ENCODE measurements at places on chromosomes 13 and 19.

- DNase-seq, result peak; percentile 45
Observed at GRCh38 chr19:41356984-41357739, 3.4 kb upstream of the TGFB1 start.

GRCh38 chr19:3508771-3509535, 2.8 kb downstream of the FZR1 start:
- DNase-seq, result no peak

DNA sequence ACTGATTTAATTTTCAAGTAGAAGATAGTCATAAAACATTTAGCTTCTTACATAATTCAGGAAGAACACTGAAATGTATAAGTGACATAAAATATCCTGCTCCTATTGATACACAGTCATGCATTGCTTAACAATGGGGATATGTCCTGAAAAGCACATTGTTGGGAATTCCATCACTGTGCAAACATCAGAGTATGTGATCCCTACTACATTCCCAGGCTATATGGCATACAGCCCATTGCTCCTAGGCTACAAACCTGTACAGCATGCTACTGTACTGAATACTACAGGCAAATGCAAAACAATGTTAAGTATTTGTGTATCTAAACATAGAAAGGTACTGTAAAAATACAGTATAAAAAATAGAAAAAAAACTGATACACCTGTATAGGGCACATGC, 723.9 kb upstream of the ARGLU1 start:
- DNase-seq, result no peak

- DNase-seq, result no peak
Observed at GRCh38 chr19:46571495-46571894, 29.6 kb upstream of the CALM3 start.

- no peak for DNase-seq
Observed at GRCh38 chr13:75264611-75265010, 217.4 kb downstream of the TBC1D4 start.

GRCh38 chr13:98652276-98652675, 75.4 kb upstream of the STK24 start:
- no peak for DNase-seq

DNA sequence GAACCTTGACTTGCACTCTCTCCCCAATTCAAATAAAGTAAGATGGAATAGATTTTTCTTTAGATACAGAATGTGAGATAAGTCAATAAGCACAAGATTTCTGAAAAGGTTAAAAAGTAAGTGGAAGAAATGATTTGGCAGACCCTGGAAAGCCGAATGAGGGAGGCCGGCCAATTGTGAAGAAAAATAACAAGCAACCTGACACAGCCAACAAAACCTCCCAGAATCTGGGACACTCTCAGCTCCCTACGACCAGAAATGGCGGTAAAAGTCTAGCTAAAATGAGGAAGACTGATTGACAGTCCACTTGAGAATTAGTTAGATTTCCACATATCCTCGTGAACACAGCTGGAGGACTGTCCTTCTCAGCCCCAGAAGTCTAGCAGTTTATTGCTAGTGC, 85.4 kb downstream of the KLF12 start:
- DNase-seq, result no peak

DNA sequence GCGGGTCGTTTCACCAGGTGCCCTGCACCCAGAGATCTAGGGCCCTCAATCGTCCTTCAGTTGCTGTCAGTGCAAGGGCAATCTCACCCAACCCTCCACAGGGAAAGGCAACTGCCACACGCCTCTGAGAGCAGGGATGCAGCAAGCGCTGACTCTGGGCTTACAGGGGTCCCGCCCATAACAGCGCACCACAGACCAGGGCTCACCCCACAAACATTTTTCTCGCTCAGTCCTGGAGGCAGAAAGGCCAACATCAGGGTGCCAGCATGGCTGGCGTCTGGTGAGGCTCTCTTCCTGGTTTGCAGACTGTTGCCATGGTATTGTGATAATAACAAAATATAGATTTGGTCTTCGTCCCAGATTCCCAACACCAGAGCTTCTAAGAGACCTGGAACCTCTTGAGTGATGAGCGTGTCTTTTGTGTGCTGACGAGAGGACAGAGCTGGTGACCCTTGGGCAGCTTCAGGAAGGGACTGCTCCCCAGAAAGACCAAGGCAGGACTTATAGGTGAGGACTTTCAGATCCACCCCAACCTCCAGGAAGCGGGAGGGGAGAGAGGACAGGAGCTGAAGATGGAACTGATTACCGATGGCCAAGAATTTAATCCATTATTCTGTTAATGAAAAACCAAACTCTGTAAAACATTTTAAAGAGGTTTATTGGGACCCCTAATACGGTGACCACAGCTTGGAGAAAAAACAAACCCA, 51.3 kb downstream of the C13orf46 start:
- no peak for DNase-seq

DNA sequence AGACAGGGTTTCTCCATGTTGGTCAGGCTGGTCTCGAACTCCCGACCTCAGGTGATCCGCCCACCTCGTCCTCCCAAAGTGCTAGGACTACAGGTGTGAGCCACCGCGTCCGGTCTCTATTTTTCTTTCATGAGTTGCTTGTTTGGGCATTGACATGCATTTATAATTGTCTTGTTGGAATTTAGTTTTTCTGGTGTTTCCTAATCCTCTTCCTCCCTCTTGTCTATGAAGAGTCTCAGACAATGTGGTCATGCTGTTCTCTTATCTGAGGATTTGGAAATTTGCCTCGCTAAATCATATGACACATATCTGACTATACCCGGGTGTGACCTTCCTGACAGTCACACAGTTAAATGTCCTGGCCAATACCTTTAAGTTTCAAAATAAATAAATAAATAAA, 7.4 kb upstream of the CEACAM18 start:
- DNase-seq, result no peak

DNA sequence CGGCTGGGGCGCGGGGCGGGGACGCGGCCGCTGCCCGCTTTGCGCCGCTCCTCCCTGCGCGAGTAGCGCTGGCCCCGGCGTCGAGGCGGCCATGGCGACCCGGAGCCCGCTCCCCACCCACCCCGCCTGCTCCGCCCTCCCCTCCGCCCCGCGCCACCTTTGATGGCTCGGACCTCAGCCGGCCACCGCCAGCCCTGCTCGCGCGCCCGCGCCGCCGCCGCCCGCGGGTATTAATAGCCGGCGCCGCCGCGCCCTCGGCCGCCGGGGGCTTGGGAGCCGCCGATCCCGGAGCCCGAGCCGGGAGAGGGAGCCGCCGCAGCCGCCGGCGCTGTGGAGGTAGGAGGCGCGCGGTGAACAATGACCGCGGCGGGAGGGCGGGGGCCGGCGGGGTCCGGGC, 261 bp downstream of the FARP1 start:
- DNase-seq, result no peak

DNA sequence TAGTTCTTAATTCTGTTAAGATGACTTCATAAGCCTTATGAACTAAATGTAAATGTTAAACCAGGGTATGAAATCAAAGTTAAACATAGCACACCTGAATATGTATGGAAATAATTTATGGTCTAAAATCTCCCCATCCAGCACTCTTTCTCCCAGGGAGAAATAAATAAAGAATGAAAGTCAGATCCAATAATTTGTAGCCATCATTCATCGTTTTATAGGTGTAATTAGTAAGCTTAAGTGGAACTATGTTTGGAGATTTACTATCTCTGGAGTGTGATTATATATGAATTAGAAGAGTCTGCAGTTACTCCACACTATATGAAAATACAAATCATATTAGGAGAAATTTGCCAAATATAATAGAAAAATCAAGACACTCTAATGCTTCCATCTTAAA, 405.1 kb downstream of the DACH1 start:
- no peak for DNase-seq

DNA sequence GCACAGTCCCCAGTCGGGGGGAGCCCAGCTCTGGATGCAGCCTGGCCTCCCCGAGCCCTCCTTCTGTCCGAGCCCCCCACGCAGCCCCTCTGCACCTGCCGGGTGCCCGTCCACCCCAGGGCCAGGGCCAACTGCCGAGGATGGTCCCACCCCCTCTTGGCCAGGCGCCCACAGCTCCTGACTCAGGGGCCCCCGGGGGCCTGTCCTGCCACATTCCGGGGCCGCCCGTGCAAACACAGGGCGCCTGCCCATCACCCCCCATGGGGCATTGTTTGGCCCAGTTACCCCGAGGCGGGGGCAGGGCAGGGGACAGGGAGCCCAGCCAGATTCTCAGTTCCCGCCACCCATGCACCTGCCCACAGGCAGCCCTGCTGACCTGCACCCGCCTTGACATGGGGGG, 5.3 kb upstream of the TCF3 start:
- DNase-seq, result no peak

DNA sequence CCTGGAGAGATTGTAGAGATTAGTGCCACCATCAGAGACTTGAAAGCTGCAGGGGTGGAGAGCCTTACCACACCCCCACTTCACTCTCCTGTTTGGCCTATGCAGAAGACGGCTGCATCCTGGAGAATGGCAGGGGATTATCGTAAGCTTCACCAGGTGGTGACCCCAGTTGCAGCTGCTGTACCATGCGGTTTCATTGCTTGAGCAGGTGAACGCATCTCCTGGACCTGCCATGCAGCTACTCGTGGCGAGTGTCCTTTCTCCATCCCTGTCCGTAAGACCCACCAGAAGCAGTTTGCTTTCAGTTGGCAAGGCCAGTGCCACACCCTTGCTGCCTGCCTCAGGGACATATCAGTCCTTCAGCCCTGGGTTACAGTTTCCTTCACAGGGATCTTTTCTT, 21.2 kb downstream of the PPP5C start:
- DNase-seq, result no peak

DNA sequence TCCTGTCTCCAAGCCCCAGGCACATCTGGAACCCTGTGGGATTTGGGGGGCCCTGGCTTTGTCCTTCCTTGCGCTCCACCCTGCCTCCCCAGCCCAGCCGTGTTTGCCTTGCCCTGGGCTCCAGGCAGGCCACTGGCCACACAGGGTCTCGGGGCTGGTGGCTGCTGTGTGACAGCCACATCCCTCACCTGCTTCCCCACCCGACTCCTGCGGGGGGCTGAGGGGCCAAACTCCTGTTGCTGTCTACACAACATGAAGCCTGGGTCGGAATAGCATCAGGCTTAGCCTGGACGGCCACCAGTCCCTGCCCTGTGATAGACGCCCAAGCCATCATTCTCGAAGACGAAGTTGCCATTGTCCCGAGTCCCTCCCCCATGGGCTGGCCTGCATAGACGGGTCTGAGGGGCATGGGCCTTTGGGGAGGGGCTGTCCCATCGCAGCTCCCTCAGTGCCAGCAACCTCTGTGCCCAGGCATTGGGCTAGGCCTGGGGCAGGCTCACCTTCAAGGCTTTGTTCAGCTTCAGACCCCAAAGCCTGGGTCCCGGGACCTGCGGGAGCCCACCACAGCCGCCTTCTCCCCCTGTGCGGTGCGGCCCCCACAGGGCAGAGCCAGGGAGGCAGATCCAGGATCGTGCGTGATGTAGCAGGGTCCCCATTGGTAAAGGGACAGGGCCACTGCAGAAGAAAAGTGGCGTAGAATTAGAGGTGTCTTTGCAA, 15.5 kb upstream of the TEKTIP1 start:
- DNase-seq, result no peak

DNA sequence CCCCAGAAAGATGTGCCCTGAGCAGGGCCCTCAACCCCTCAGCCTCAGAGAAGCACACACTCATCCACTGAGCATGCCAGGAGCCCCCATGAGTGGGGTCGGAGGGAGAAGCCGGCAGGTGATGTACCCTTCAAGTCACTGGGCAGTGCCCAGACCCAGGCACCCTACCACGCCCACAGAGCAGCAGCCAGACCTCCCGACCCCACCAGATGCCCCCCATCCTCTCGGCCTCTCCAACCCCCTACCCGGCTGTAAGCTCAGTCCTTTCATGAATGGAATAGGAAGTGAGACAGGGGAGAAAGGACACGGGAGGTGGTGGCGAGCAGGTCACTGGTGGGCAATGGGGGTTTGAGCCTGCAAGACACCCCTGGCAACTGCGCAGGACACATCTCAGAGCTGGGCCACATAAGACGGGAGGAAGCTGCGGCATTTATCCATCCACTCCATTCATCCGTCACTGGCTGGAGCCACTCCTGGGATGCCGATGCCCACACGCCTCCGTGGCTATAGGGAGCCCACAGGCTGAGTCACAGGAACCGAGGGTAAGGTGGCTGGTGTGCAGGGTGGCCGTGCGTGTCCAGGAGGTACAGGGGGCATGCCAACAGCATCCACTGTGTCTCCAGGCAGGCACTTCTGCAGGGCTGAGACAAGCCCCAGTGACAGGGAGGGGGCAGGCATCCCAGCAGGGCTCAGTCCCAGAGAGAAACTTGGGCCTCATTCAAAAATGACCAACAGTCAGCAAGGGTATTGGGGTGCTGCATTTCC, 23.8 kb upstream of the VSTM2B start:
- no peak for DNase-seq

DNA sequence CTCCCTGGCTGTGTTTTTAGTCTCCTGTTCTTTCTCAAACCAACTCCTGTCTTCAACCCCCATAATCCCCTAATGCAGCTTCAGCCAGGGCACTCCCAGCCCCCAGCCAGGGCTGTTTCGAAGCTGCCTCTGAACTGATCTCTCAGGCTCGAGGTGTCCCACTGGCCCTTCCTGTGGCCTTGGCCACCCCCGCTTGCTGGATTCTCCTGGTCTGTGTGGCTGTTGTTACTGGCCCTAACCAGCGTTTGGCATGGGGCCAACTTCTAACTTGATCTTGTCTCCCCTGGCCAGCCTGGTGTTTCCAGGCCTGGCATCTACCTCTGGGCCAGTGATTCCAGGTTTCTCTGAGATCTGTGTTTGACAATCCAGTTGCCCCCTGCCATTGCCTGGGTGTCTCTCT, 11.0 kb downstream of the XAB2 start:
- DNase-seq, result no peak

Data from stimulated activated CD4-positive, alpha-beta T cell treated with anti-CD3 and anti-CD28 coated beads, Interleukin-2, amount 100 ng/mL, for 4 hours (primary cell).